ENCODE measurements at places on chromosomes 1 and 21. TPM values are rescaled to one million over a fixed set of nuclear protein-coding genes. Genes with fewer than 3 reads are reported as not detected.

The MARK1 gene
- 0.13 TPM for total RNA-seq

The HJV gene
- not detected for total RNA-seq

The SERTAD4 gene
- total RNA-seq: 1.1 TPM

The PDC gene
- not detected for total RNA-seq

The OR10K2 gene
- not detected for total RNA-seq

The GJA4 gene
- not detected for total RNA-seq

The INKA2 gene
- total RNA-seq: 2.3 TPM

The RORC gene
- total RNA-seq: 0.04 TPM

The CYP4A11 gene
- total RNA-seq: not detected

The LPGAT1 gene
- 34.9 TPM for total RNA-seq

The VAMP4 gene
- total RNA-seq: 4.7 TPM

The PM20D1 gene
- not detected for total RNA-seq

The KIF14 gene
- total RNA-seq: 7.8 TPM

The KANK4 gene
- 0.40 TPM for total RNA-seq

The ANKRD45 gene
- not detected for total RNA-seq

The FAM72B gene
- 5.5 TPM for total RNA-seq

The C1orf116 gene
- 6.8 TPM for total RNA-seq

The KIF21B gene
- 2.1 TPM for total RNA-seq

The MCOLN2 gene
- total RNA-seq: 2.1 TPM

The CHAF1B gene
- 11.9 TPM for total RNA-seq

The PTGER3 gene
- total RNA-seq: not detected

The ADCY10 gene
- total RNA-seq: not detected

The OPTC gene
- not detected for total RNA-seq

The C1orf226 gene
- total RNA-seq: 0.92 TPM

The TRIM67 gene
- 0.11 TPM for total RNA-seq

The LCE1C gene
- not detected for total RNA-seq

The SLC25A34 gene
- 0.10 TPM for total RNA-seq

The GJA5 gene
- total RNA-seq: not detected

The RGS7 gene
- not detected for total RNA-seq

The FCRL5 gene
- total RNA-seq: not detected

The SETD4 gene
- total RNA-seq: 8.8 TPM

The DIRAS3 gene
- 0.96 TPM for total RNA-seq

The SPAG17 gene
- not detected for total RNA-seq

The CYYR1 gene
- not detected for total RNA-seq

The RAP1GAP gene
- 10.1 TPM for total RNA-seq

The CENPF gene
- 83.9 TPM for total RNA-seq

The TCHH gene
- 0.33 TPM for total RNA-seq

The TMEM61 gene
- total RNA-seq: 1.0 TPM

The TRIM17 gene
- total RNA-seq: not detected

The MAP1LC3C gene
- 0.11 TPM for total RNA-seq

The ACOT11 gene
- 2.6 TPM for total RNA-seq

The KRTAP20-1 gene
- total RNA-seq: not detected

The EDN2 gene
- total RNA-seq: 37.1 TPM

The JAM2 gene
- total RNA-seq: 0.06 TPM

The EXTL1 gene
- total RNA-seq: 0.05 TPM

The AGMAT gene
- total RNA-seq: 7.8 TPM

The PRXL2B gene
- 23.5 TPM for total RNA-seq

The OLIG2 gene
- total RNA-seq: not detected

The A3GALT2 gene
- total RNA-seq: not detected

The GPR3 gene
- total RNA-seq: 1.7 TPM

All from A549 treated with dexamethasone at 1 μM for 4 hours (cell line).